ENCODE measurements at places on chromosomes 6 and 20.

GRCh38 chr6:68572525-68572924, 62.6 kb upstream of the ADGRB3 start:
- no peak for DNase-seq

DNA sequence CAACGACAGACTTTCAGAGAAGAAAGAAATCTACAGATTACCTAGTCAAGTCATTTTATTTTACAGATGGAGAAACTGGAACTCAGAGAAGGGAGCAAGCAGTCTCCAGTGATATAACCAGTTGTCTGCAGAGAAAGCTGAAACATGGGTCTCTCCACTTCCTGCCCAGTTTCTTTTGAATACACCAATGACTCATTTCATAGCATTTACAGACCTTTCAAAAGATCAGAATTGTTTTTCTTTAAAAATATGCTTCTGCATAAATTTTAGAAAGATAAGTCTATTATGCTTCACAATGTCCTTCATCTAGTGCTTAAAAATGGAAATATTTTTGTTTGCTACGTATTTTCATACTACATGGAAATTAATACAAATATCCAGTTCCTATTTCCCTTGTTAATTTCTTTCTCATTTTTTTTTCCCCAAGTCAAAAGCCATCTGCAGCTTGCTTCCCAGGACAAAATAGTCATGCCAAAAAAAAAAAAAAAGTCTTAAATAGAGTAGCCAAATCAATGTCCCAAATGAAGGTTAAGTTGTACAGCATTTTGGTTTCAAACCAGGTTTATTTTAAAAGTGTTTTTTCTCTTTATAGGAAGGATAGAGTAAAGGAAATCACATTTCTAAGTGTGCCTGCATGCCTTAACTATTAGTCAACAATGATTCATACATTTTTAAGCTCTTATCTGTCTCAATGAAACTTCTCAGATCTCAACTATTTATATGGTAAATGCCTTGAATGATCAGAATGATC, 36.9 kb downstream of the ARHGAP18 start:
- DNase-seq, result no peak

DNA sequence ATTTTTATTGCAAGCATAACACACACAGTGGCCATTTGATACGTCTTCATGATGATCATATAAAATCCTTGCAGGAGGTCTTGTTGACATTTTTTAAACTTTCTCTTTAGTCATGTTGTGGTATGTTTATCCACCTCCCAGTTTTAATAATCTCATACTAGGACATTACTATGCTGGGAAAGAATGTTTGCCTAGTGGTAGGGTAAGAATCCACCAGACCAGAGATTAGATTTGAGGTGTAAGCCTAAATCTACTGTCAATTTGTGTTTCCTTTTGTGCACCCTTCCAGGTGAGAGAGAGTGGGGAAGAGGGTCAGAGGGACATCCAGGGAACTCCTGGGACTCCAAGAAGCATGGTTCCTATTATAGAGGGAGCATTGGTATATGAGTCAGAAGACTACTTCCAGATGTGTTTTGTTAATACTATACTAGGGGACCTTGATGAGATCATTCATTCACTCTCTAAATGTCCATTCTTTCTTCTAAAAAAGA, 298.3 kb upstream of the SASH1 start:
- no peak for DNase-seq

DNA sequence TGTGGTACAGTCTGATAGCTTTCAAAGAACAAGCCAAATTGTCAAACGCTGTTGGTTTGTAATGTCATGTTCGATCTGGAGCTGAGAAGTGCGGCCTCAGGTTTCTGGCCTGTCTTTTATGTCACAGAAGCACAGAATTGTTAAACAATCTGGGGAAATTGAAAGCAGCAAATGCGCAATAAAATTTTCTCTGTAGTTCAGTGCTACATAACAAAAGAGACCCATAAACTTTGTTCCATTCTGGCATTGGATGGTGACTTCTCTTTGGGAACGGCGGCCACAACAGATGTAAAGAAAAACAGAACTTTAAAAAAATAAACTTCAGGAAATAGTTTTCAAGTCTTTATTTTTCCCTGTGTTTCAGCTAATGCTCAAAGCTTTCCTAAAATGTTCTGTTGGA, 106.9 kb downstream of the PRL start:
- DNase-seq, result no peak

DNA sequence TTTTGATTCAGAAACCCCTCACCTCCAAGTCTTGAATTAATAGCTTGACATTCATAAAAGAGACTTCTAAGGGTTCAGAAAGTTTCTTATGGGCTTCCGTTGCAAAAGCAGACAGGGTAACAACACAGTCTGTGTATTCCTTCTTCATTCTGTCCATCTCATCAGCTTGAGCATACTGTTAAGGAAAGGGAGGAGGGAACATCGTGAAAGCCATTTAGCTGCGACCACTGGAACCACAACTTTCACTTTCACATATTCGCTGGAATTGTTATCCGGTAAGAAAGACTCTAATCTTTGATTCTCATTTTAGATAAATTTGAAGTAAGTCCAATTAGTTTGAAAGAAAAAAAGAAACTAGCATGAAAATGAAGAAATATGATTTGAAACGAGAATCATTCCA, 174.4 kb downstream of the SYNE1 start:
- no peak for DNase-seq

GRCh38 chr20:57040466-57040865, 226.0 kb downstream of the BMP7 start:
- no peak for DNase-seq

GRCh38 chr6:150800674-150801314, 64.7 kb upstream of the MTHFD1L start:
- no peak for DNase-seq

GRCh38 chr6:38305995-38306681, 333.6 kb downstream of the BTBD9 start:
- no peak for DNase-seq

DNA sequence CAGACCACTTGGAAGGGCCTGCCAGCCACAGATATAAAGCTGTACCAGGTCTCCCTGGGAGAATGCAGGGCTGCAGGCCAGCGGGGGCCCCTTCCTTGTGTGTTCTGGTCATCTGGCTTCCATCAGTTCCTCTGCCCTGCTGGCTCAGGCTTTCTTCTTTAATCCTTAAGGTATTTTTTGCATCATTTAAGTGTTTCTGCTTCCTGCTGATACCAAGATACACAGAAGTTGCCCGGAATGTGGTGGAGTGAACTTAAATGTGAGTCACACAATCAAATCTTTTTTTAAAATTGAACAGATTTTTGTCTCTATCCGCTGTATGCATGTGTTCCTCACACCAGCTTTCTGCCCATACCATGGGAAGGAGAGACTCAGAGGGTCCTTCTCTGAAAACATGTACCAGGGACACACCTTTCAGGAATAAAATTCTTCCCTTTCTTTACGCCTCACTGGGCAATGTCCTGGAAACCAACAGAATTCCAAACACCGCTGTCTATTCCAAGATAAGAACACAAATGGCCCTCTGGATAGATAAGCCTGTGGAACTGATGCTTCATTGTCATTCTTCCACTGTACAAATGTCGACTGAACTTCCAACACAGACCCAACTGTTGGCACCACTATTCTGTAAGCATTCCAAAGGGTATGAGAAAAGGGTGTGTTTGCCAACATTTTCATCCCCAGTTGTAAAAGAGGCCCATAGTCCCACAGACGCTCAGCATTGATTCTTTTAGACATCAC, 206.2 kb upstream of the MYLIP start:
- DNase-seq, result no peak

DNA sequence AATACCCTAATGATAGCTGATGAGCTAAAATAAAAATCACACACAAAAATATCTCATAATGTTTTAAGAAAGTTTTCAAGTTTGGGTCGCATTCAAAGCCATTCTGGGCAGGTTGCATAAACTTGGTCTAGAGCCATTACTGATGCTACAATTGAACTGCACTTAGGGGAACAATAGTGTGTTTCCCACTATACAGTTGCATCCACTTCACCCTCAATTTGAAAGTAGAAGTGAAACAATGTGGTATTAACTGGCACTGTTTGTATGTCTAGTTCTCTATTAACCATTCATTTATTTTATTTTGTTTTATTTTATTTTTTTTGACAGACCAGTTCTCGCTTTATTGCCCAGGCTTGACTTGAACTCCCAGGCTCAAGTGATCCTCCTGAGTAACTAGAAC, 23.0 kb upstream of the STK38 start:
- no peak for DNase-seq

GRCh38 chr6:7505189-7505699, 36.2 kb upstream of the DSP start:
- DNase-seq, result no peak

DNA sequence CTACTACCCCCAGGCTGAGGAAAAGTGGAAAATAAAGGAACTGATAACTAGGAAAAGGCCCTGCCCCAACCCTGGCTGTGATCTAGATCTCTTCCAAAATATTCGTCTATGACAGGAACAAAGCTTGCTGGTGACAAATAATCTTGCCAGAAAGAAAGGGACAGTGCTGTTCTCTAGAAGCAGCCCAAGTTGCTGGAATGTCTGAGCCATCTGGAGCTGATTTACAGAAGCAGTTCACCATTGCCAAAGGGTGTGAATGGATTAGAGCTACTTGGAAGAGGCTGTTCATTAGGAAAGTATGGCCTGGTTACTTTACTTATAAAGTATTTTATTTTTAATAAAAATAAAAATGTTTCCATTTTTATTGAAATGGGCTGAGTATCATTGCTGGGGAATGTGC, 146.3 kb downstream of the EPM2A start:
- no peak for DNase-seq
